ENCODE measurements at places on chromosomes 12 and 14.

- DNase-seq = peak; percentile 56
These were observed 3.7 kb upstream of the TRPV4 start for GRCh38 chr12:109836916-109837315.

DNA sequence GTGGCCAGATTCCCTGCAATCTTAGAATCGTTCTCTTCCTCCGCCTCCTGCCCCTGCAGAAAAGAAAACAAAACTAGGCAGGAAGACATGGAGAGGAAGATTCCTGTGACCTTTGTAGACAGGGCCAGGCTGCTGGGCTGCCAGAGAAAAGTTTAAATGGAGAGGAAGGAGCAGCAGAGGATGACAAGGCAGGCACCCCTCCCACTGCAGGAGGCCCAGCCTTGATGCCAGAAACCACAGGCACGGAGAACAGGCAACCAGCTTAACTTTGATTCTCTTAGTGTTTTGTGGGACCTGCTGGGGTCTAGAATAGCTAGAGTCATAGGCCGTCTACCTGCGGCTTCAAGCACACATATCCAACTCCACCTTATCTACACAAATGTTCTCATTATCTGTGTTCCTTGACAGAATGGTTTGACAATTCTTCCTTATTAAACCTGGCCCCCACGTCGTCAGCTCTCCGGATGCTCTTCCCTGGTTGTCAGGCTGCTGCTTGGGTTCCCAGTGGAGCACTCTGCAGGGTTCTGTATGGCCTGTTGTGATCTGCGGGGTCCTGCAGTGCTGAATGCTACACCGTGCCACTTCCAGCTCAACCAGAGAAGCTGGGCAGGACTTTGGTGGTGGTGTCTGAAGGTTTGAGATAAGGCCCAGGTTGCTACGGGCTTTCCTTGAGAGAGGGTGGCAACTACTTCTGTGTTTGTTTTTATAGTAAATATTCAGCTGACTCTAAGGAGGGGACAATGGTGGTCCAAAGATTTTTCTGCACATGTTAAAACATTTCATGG is 609.5 kb downstream of the AACS start:
- no peak for DNase-seq

DNA sequence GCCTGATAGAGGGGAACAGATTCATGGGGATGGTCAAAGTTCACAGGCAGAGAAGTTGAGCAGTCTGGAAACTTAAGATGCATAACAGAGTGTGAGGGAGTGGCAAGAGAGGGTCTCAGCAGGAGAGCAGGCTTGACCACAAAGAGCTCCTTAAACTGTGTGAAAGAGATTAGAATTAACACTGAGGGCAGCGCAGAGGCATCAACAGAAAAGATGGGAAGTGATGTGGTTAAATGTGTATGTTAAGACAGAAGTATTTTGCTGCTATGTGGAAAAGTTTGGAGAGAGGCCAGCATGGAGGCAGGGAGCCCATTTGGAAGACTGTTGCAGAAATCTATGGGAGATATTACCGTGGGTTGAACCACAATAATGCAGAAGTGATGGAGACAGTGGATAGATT is 122.7 kb upstream of the LMNTD1 start:
- DNase-seq = no peak

DNA sequence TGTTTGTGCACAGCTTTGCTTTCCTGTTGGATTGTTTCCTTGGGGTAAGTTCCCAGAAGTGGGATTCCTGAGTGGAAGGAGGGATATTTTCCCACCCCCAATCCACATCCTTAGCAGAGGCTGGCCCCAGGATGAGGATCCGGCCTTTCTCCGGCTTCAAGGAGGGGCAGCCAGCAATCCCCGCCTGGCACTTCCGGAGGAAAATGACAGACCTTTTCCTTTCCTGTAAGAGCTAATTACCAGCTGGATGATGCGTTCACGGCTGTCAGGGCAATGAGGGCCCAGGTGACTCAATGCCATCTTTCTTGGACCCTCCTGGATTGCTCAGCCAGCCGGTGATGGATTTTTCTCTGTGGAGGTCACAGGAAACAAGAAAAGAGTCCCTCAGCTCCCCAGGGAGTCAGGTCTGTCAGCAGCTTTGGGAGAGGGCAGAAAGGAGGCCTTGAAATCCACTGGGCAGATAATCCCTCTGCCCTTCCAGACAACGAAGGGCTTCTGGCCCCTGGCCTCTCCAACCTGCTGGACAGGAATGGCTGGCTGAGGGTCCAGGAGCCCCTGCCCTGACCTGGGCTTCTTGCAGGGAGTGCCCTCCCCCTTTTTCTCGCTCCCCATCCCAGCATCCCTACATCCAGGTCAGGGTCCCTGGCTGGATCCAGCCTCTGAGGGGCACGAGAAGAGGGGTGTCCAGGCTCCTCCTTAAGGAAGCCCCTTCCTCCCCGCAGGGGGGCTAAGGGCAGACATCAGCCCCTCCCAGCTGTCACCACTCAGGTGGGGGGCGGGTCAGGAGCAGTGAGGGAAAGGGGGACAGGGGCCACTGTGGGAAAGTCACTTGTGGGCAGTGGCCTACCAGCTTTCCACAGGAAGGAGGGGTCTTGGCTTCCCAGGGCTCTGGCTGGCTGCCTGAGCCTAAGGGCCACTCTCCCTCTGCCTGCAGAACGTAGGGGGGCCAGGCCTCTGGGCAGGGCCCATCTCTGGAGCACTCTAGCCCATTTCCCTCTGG is 16.1 kb upstream of the CCDC85C start:
- DNase-seq = no peak

- no peak for DNase-seq
These were observed 213.6 kb downstream of the ADGRD1 start for GRCh38 chr12:131167334-131167733.

GRCh38 chr14:49194067-49194466 is 392.1 kb downstream of the RPS29 start:
- DNase-seq = no peak

DNA sequence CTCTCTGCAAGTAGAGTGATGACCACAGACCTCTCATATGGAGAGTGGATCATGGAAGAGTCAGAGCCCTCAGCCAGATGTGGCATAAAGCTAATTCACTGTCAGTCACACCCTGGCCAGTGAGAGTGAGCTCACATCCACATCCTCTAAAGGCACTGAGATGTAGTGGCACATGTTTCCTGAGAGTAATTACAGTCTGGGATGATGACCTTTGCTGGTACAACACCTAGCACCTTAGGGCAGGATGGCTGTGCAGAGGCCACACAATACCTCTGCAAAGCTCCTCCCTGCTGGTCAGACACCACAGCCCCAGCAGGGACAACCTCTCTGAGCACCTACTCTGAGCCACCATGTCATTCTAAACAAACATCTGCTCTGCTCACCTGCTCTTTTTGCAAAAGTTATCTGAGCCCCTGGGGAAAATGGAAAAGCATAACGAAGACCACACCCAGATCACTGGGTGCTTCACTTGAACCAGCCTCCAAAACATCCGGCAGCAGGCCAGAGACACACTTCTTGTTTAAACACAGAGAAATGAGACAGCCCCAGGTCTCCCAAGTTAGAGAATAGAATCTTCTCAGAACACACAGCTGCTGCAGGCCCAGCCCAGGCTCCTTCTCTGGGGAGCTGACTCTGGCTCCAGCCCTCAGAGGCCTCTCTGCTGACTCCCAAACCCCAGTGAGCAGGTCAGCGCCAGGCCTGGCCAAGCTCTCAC is 30.3 kb downstream of the PITPNM2 start:
- DNase-seq = no peak

DNA sequence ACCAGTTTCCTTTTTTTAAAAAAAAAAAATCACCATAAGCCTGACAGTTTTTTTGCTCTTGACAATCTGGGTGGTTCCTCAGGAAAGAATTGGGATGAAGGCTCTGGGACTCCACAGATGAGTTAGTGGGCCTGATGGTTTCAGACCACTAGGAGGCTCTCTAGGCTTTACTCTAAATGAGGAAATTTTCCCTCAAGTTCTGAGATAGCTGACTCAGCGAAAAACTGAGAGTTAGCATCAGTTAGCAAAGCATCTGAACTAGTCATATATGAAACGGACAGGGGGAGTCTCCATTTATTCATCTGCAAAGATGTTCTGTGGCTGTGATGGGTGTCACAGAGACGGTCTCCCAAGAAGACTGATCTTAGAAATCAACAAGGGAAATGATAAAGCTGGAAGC is 314.3 kb upstream of the OR4E1 start:
- peak; percentile 42 for DNase-seq

GRCh38 chr12:79686171-79686570 is 4.6 kb downstream of the PAWR start:
- no peak for DNase-seq

GRCh38 chr12:71075743-71076142 is 82.1 kb downstream of the TSPAN8 start:
- DNase-seq = peak; percentile 3

DNA sequence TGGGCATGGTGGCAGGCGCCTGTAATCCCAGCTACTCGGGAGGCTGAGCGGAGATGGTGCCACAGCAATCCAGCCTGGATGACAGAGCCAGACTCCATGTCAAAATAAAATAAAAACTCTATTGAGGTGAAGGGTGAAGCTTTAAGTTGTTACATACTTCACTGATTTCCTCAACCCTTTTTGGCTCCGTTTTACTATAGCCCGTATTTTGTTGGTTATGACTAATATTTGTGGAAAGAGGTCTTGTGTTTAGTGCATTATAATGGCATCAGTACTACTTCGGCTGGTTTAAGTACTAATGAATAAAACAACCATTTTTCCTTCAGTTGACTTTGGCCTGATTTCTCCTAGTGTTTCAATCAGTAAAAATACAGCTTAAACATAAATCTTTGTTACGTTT is 27.0 kb upstream of the SLC2A14 start:
- peak; percentile 48 for DNase-seq

- DNase-seq = peak; percentile 92
These were observed 24.2 kb downstream of the CHST11 start for GRCh38 chr12:104480826-104481440.

Data from iris pigment epithelial cell (primary cell).